Activated CD4-positive, alpha-beta memory T cell treated with anti-CD3 and anti-CD28 coated beads, Interleukin-2, amount 10 ng/mL, durations not matched to agents 7 days and 5 days (primary cell): ENCODE measurements at places on chromosomes 16 and 17. TPM values are rescaled to one million over a fixed set of nuclear protein-coding genes. Genes with fewer than 3 reads are reported as not detected.

DNA sequence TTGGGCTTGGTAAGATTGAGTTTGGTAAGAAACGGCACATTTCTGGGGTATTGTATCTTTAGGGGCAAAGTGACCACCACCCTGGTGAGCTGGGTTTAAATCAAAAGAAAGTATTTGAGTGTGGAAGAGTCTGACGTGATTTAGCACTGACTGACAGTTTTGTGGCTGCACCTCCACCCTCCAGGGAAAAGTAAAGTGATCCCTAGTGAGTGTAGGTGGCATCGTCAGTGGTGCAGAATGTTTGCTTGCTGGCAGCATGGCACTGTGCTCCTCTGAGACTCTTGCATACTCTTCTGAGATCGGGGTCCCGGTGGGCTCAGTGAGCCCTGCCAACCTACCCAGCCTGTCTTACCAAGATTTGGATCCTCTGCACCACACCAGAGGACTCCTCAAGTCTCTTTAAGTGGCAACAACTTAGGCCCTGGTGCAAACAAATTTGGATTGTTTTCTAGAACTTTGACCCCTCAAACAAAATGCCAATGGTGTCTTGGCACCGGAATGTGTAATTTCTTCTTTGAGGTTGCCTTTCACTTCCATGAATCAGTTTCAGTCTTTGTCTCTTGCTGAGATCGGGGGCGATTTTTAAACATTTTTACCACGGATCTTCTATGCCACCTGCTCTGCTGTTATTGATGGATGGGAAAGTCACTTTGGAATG, 2.8 kb downstream of the PRKCB start:
- peaks cover 76% of the 10 kb centered on the region for H3K4me1 ChIP-seq
- DNase-seq: no peak
- peak overlapping the region; percentile 33 for H3K27ac ChIP-seq
- peaks cover 2% of the 10 kb centered on the region for H3K27me3 ChIP-seq
- peaks cover 46% of the 10 kb centered on the region for H3K36me3 ChIP-seq
- H3K4me3 ChIP-seq: peak overlapping the region; percentile 58

GRCh38 chr17:10149573-10150399, 48.6 kb downstream of the GAS7 start:
- peak; percentile 18 for DNase-seq
- peaks cover 13% of the 10 kb centered on the region for H3K27me3 ChIP-seq
- no peak overlapping the region for H3K4me3 ChIP-seq
- H3K27ac ChIP-seq: peak overlapping the region; percentile 47
- no peaks in the 10 kb centered on the region for H3K36me3 ChIP-seq

- no peaks in the 10 kb centered on the region for H3K36me3 ChIP-seq
- no peak overlapping the region for H3K27ac ChIP-seq
- DNase-seq: no peak
- H3K27me3 ChIP-seq: no peaks in the 10 kb centered on the region
- no peaks in the 10 kb centered on the region for H3K4me1 ChIP-seq
These were observed 35.6 kb downstream of the FBXL20 start for GRCh38 chr17:39365872-39366271.

GRCh38 chr17:17253406-17253805, 16.4 kb upstream of the FLCN start:
- H3K4me3 ChIP-seq: no peak overlapping the region
- H3K4me1 ChIP-seq: peaks cover 7% of the 10 kb centered on the region
- no peak for DNase-seq
- peaks cover 60% of the 10 kb centered on the region for H3K36me3 ChIP-seq
- peak overlapping the region; percentile 57 for H3K27ac ChIP-seq
- H3K27me3 ChIP-seq: no peaks in the 10 kb centered on the region

SLC35G6 gene
- total RNA-seq: not detected

DNA sequence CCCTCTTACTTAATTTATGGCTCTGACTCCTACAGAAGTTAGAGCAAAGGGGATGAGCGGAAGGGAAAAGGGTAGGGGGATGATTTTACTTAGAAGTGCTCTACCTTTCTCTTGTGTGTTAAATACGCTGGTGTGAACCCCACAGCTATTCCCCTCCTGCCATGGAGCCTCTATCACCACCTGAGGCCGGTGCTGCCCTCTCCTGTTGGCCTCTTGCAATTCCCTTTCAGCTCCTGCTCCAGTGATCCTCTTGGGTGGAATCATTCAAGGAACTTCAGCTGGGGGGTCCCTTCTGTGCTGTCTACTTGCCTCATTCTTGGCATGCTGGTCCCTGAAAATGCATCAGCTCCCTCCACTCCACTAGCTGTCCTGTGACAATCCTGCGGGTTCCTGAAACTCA, 41.8 kb upstream of the CDH8 start:
- no peaks in the 10 kb centered on the region for H3K27me3 ChIP-seq
- H3K27ac ChIP-seq: no peak overlapping the region
- H3K36me3 ChIP-seq: no peaks in the 10 kb centered on the region
- no peaks in the 10 kb centered on the region for H3K4me1 ChIP-seq
- DNase-seq: no peak
- H3K4me3 ChIP-seq: no peak overlapping the region

- H3K27ac ChIP-seq: peak overlapping the region; percentile 83
- H3K36me3 ChIP-seq: peaks cover 45% of the 10 kb centered on the region
- no peak overlapping the region for H3K4me3 ChIP-seq
- H3K4me1 ChIP-seq: peaks cover 24% of the 10 kb centered on the region
- no peak for DNase-seq
- H3K27me3 ChIP-seq: no peaks in the 10 kb centered on the region
These were observed 110.9 kb upstream of the TOB1 start for GRCh38 chr17:50976951-50977472.
